ENCODE measurements at places on chromosomes 11 and 22. TPM values are rescaled to one million over a fixed set of nuclear protein-coding genes. Genes with fewer than 3 reads are reported as not detected.

TMEM45B gene
- not detected for total RNA-seq

LRRC32 gene
- 0.60 TPM for total RNA-seq

MS4A14 gene
- total RNA-seq: not detected

BTBD18 gene
- total RNA-seq: not detected

KCNK7 gene
- total RNA-seq: not detected

C11orf65 gene
- 0.45 TPM for total RNA-seq

THRSP gene
- not detected for total RNA-seq

SMTNL1 gene
- total RNA-seq: not detected

PPP2R5B gene
- total RNA-seq: 29.8 TPM

SEPTIN5 gene
- total RNA-seq: 12.7 TPM

SUSD2 gene
- total RNA-seq: 0.18 TPM

PPARA gene
- total RNA-seq: 15.2 TPM

GLB1L2 gene
- not detected for total RNA-seq

CASP12 gene
- not detected for total RNA-seq

JHY gene
- 5.2 TPM for total RNA-seq

PRG3 gene
- not detected for total RNA-seq

CST6 gene
- total RNA-seq: 1.1 TPM

All from HFFc6 (cell line).